Fibroblast of lung (primary cell): ENCODE measurements at places on chromosomes 1 and 21. TPM values are rescaled to one million over a fixed set of nuclear protein-coding genes. Genes with fewer than 3 reads are reported as not detected.
A peak's percentile ranks its signal among the peaks of the same experiment; 100 is the strongest.

S100A16 gene
- total RNA-seq: 121 and 122 TPM in 2 replicates

GRCh38 chr1:35316264-35316663 lies 47.8 kb downstream of the ZMYM4 start:
- no peaks in the 10 kb centered on the region for H3K4me1 ChIP-seq
- H3K27ac ChIP-seq: no peak overlapping the region
- no peak overlapping the region for H3K4me3 ChIP-seq
- H3K27me3 ChIP-seq: no peaks in the 10 kb centered on the region
- peak; percentile 19 for DNase-seq
- H3K36me3 ChIP-seq: no peaks in the 10 kb centered on the region

DNA sequence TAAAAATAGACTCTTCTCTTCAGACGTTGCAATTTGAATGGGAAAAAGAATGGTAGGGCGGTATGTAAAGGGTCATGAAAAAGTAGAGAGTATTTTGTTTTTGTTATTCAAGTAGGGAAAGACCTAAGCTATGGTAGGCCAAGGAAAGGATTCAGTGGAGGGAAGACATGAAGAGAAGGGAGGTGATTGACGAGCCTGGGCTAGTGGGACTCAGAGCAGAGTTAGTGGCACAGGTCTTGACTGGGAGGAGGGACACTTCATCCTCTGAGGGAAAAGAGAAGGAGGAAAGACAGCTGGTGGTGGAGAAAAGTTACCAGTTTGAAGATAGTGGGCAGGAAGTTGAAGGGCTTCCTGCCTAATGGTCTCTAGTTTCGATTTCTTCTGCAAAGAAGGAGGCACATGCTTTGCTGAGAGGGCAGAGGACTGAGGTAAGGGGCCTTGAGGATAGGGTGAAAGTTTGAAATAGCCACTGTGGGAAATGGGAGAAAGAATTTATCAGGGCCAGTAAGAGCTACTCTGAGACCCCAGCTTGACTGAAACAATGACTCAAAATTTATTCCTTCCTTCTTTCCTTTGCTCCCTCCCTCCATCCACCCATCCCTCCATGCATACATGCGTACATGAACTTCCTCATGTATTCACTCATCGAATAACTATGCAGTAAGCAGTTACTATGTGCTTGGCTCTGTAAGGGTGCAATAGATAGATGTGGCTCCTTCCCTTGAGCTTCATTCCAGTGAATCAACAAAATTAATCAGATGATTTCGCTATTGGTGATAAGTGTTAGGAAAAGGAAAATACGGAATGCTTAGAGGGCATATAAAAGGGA lies 4.2 kb downstream of the CD48 start:
- H3K27ac ChIP-seq: no peak overlapping the region
- H3K4me3 ChIP-seq: no peak overlapping the region
- DNase-seq: no peak

DNA sequence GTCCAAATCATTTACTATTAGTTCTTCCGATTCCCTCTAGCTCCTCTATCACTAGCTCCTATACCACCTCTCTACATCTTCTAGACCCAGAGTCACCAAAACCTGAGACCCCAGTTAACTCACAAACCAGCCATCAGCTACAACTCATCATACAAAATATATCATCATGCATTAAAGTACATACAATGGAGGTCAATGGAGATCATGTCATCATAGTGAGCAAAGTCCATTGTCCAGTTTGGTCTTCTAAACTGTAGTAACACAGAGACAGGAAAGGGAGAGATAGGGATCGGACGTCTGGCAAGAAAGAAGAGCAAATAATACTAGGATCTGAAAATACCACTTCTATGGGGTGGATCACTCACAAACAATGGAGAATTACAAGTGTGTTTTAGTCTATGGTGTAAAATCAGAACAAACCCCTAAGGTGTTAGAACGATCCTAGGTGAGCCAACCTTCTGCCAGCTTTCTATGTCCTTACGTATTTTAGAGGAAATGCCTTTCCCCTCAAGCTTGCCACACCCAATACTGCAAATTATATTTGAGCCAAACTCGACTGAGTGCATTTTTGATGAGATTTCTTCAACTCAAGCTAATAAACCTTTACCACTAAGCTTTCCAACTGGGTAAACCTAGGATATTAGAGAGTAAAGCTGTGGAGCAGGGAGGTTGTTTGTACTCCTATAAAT lies 3.9 kb downstream of the ADIPOR1 start:
- H3K27me3 ChIP-seq: no peaks in the 10 kb centered on the region
- H3K36me3 ChIP-seq: no peaks in the 10 kb centered on the region
- no peak for DNase-seq
- H3K27ac ChIP-seq: no peak overlapping the region

DDR2 gene
- 252 and 303 TPM in 2 replicates for total RNA-seq
